ENCODE measurements at places on chromosomes 4 and X. TPM values are rescaled to one million over a fixed set of nuclear protein-coding genes. Genes with fewer than 3 reads are reported as not detected.

DNAAF6 gene
- total RNA-seq, result not detected

BEX3 gene
- 63.9 TPM for total RNA-seq

GAGE13 gene
- not detected for total RNA-seq

FRMPD3 gene
- 0.13 TPM for total RNA-seq

FGD1 gene
- total RNA-seq, result 5.0 TPM

RIBC1 gene
- total RNA-seq, result 0.22 TPM

FOXR2 gene
- not detected for total RNA-seq

DNA sequence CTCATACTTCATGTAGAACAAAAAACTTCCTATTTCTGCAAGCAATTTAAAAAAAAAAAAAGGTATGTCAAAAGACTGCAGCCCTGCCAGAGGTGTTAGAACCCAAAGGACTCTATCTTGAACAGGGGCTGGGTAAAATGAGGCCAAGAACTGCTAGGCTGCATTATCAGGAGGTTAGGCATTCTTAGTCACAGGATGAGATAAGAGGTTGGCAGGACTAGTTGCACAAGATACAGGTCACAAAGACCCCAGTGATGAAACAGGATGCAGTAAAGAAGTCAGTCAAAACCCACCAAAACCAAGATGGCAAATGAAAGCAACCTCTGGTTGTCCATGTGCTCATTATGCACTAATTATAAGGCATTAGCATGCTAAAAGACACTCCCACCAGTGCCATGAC is 104.1 kb downstream of the ANOS1 start:
- no peak for DNase-seq

GRCh38 chr4:168247603-168248002 is 70.9 kb downstream of the DDX60 start:
- no peak for DNase-seq

DNA sequence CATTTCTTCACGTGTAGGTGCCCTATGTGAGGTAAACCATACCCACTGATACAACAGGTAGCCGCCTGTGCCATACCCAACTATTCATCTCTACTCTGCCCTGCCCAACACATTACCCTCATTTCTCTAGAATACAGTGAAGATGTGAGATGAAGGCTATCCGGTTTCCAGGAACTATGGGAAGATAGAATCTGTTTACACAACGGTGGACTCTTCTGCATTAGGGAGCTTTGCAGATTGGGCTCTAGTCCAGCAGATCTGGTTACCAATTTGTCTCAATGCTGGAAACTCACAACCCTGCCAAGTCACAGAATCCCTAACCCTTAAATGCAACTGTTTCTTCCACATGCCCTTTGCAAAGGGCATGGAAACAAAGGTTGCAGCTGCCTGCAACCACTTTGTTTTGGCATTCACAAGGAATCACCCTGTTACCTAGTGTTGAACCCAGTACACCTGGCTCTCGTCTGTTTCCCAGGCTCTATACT is 6.4 kb upstream of the SLAIN2 start:
- no peak for DNase-seq

- DNase-seq, result no peak
Measured at GRCh38 chrX:94560930-94561329, 886.9 kb downstream of the FAM133A start.

DNA sequence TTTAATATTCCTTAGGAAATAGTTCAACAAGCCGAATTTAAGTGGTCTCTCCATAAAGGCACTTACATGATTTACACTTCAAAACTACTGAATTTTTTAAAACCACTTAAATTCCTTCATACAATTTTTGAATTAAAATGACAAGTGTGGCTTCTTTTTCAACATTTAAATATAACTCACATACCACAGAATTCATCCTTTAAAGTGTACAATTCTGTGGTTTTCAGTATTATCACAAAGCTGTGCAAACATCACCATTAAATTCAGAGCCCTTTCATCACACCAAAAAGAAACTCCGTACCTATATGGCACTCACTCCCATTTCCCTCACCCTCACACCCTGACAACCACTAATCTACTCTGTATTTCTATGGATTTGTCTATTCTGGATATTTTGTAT is 200.9 kb upstream of the MAB21L2 start:
- no peak for DNase-seq

DNA sequence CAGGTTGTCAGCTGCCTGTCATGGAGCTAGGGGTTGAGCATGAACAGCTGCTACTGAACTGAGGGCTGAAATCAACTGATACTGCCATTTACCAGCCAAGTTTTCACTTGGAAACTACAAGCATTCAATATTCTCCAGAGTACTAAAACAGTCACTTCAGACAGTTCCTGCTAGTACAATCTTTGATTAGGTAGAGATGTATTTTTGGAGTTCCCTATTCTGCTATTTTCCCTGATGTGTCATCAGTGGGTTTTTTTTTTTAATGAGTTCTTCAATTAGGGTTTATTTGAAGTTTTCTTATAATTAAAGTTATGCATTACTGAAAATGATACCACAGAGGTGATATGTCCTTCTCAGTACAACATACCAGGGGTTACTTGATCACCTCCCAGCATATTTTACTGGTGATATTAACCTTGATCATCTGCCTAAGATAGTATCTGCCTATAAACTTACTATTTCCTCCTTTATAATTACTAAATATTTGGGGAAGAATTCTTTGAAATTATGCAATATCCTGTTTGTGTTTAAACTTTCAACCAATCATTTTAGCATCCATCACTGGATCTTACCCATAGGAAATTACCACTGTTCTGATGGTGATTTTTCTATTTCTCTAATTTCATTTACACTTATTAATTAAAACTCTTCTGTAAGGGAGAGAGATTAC is 13.6 kb downstream of the PDCL2 start:
- no peak for DNase-seq

- no peak for DNase-seq
Measured at GRCh38 chr4:23782778-23783437, 106.9 kb downstream of the PPARGC1A start.

DNA sequence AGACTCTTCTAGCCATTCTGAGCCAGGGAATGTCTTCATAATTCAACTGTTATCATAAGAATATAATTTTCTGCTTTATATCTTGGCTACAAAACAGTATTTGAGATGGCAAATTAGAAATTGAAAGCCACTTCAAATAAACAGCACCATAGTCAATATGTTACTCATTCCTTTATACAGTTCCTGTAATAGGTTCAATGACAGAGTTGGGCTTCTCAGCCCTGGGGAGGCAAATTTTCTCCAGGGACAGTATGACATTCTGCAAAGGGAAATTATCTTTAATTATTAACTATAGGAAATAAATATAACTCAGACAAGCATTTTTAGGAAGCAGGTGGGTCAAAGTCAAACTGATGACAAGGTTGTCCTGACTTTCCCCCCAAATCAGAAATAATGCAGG is 71.9 kb upstream of the RPS6KA6 start:
- no peak for DNase-seq

GRCh38 chrX:38987198-38987651 is 186.0 kb downstream of the MID1IP1 start:
- no peak for DNase-seq

GRCh38 chr4:158322109-158322508 is 111.8 kb downstream of the TMEM144 start:
- DNase-seq, result no peak

Measured in mesenteric fat pad (tissue), 1 donor.